IMR-90 (cell line): ENCODE measurements at places on chromosomes 3 and 15. TPM values are rescaled to one million over a fixed set of nuclear protein-coding genes. Genes with fewer than 3 reads are reported as not detected.

The GOLGA6L10 gene
- total RNA-seq = under 0.01 and 0.28 TPM in 2 replicates

The MUC20 gene
- total RNA-seq = not detected in 2 replicates

The CYP1A2 gene
- total RNA-seq = not detected in 2 replicates

The FAM43A gene
- total RNA-seq = 3.0 and 3.1 TPM in 2 replicates

The ACTR8 gene
- total RNA-seq = 31.4 and 35.8 TPM in 2 replicates
